CD4-positive, alpha-beta memory T cell (primary cell): ENCODE measurements at places on chromosomes 11 and 22.

GRCh38 chr11:68142028-68142412 is 20.8 kb upstream of the CHKA start:
- DNase-seq = no peak

DNA sequence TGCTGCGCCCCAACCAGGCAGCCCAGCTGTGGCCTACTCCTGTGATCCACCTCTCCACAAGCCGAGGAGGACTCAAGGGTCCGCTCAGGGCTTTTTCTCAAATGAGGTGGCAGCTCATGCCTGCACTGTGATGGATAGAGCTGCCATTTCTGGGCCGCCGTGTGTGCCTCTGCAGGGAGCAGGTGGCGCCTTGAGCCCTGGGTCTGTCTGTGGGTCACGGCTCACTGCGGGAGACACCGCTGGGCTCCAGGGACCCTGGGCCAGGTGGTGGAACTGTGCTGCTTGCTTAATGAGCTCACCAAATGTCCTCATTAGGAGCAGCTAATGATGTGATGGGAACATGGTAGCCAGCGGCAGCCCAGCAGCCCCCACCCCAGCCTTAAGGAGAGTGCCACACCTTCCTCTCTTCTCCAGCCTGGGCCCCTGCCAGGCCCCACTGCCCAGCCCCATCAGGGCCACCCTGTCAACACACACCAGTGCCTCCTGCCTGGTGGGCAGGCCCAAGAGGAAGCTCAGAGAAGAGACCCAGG is 50.8 kb downstream of the DHCR7 start:
- DNase-seq = no peak

GRCh38 chr11:94749369-94749768 is 18.8 kb upstream of the AMOTL1 start:
- DNase-seq = no peak

- DNase-seq = no peak
Observed at GRCh38 chr22:35684270-35684700, 33.4 kb upstream of the APOL5 start.

DNA sequence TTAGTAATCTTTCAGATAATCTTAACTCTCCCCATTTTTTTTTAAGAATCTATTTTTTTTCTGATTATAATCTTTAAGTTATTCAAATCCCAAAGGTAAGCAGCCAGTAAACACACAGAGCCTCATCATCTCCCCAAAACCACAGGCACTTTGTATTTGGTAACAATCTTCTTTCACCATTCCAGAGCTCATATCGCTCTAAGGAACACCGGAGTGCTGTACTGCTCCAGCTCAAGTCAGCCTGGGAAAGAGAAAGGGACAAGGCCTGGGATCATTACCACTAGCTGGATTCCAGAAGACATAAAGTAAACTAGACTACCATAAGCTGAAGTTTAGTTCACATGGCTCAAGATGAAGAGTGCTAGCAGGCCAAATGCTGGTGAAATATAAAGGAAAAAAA is 73.0 kb upstream of the APOA1 start:
- no peak for DNase-seq

- no peak for DNase-seq
Observed at GRCh38 chr11:71979094-71979493, 19.6 kb upstream of the IL18BP start.

DNA sequence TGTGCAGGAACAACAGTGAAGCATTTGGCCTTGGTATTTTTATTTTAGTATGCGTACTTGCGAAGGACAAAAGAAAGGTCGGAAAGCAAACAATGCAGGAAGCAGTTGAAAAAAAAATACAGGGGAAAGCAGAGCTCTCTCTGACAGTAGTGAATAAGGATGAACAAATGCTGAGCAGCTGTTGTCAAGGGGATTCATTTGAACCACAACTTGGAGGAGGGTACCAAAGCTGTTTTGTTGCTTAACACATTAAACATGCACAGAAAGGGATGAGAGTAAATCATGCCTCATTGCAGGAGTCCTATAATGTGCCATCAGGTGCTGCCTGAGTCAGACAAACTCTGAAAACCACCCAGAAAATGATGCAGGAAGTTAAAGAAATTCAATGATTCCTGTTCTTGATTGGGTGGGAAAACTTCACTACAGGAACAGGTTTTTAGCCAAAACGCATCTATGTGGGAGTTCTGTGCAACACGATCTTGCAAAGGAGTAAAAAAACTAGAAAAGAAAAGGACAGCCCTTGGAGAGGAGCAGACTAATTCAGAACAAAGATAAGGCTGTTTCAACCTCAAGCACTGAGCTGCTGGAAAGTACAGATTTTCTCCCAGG is 2113.5 kb downstream of the LRRC4C start:
- DNase-seq = no peak

DNA sequence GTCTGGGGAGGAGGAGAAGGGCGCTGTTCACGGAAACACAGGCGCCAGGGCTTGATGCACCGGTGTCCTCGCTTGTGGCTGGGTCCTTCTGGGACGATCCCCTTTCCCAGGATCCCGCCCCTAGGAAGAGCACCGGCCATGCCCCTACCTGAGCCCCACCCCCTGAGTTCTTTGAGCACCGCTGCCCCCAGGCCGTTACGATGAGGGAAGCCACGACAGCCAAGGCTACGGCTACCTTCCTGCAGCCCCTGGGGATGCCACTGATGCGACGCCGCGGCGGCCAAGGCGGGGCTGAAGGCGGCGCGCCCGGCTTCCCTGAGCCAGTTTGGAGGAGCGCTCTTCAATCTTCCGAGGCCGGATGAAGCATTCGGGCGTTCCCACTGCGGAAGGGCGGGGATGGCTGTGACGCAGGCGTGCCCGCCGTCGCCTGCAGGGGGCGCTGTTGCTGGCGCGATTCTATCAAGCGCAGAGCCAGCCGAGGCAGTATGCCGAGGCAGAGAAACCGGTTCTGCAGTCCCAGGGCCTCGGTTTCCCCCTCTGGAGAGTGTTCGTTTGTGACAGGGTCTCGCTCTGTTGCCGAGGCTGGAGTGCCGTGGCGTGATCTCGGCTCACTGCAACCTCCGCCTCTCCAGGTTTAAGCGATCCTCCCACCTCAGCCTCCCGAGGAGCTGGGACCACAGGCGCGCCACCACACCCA is 9.7 kb upstream of the NEFH start:
- DNase-seq = peak; percentile 65
